PC-3 (cell line): ENCODE measurements at places on chromosomes 4 and X. TPM values are rescaled to one million over a fixed set of nuclear protein-coding genes. Genes with fewer than 3 reads are reported as not detected.

DNA sequence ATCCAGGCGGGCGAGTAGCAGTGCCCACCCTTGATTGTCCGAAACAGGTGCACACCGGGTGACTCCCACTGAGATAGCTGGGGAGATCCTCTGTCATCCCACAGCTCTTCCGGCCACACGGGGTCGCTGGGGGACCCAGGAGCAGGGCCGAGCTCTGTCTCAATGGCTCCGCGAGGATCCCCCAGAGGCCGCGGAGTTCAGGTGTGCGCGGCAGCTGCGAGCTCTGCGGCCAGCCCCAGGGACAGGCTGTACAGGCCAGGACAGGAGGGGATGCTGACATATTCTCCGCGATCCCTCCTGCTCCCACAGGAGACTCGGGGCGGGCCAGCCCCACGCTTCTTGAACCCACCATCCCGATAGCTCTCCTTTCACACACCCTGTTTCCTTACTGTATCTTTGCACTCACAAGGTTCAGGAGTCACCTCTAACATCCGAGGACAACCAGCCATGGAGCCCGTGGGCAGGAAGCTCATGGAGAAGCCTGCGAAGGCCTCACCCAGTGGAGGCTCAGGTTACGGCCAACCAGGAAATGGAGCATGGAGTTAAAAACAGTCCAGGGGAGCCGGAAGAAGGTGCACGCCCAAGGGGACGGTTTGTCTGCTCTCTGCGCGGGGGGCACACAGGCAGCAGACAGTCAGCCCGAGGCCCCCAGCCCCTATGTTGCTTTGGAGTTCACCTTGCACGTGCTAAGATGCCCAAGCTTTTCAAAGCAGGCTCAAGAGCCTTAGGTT lies 77.9 kb upstream of the AMELX start:
- DNase-seq, result no peak

GRCh38 chrX:72466493-72466892 lies 106.2 kb downstream of the HDAC8 start:
- DNase-seq, result no peak

DNA sequence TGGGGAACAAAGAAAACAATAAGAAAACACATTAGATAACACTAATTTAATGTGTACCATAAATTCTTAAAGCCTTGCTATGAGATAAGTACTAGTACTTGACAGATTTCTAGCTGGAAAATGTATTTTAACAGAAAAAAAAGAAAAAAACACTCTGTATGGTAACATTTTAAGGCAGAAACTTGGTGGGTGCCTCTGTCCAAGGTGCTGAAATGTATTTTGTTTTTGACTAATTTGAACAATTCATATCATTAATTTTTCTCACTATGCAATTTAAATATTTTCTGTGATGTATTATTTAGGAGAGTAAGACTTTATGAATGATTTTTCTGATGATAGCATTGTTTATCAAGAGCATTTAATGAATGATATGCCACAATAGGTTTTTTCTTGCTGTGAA lies 107.5 kb downstream of the GABRG1 start:
- DNase-seq, result peak; percentile 1

DNA sequence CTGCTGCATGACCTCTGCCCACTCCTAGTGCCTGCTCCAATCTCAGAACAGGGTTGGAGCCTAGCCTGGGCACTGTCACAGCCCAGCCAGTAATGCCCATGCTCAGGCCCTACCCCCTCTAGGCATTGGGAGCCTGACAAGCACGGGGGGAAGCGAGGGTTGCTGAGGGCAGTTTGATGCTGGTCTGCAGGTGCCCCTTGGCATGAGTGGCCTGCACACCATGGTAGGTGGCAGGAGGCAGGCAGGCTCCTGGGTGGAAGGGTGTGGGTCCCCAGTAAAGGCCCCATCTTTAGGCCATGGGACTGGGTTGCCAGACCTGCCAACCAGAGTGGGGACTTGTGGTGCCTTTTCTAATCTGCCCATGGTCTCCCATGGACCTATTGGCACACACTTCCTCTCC lies 72.1 kb upstream of the DCAF12L2 start:
- no peak for DNase-seq

DNA sequence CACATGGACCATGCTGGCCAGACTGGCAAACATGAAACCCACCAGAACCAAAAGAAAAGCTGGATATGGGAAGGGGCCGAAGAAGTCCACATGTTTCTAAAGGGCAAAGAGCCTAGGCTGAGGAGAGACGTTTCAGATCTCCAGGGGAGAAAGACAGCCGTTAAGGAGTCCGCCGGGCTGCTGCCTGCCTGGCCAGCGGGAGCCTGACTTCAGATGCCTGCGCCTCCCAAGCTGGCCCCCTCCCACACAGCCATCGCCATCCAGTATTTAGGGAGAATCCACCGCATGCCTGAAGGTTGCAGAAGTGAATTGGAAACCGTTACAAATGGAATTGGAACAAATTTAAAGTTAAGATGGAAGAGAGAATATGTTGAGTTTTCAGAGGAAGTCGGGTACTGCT lies 2.9 kb downstream of the TBL1X start:
- DNase-seq, result no peak

GRCh38 chr4:5635826-5636195 lies 72.5 kb downstream of the EVC2 start:
- DNase-seq, result peak; percentile 88

- no peak for DNase-seq
Measured at GRCh38 chrX:9926002-9926401, 41.2 kb upstream of the CLDN34 start.

The SHROOM2 gene
- total RNA-seq, result 6.5 and 8.6 TPM in 2 replicates

DNA sequence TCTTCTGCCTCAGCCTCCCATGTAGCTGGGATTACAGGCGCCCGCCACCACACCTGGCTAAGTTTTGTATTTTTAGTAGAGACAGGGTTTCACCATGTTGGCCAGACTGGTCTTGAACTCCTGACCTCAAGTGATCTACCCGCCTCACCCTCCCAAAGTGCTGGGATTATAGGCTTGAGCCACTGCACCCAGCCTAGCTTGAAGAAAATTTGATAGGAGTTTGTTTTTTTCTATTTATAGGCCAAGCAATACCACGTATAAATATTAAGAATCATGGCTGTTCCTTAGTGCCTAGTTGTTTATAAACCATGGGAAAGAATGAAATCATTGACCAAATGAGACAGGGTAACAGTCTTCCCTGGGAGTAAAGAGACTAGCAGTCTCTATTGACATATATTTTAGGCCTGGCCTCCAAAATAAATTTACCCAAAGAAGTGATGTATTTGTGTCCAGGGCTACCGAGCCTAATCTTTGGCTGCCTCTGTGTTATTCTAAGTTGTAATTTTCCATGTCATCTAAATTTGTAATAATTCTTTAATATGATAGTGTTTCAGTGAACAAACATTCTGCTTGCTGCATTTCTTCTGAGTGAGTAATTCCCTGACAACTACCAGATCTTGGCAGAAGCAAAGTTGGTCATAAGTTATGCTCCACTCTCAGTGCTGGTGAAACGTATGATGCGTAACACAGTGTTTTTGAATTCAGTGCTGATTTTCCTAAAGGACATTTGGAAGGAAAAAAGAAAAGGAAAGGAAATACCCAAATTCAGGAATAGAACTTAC lies 10.3 kb downstream of the PKD2 start:
- DNase-seq, result peak; percentile 81

- DNase-seq, result peak; percentile 34
Measured at GRCh38 chr4:29467044-29467717, 1253.0 kb upstream of the PCDH7 start.
